ENCODE measurements at places on chromosomes 12 and 14.

GRCh38 chr14:83827383-83827782, 1702.6 kb upstream of the FLRT2 start:
- no peak for DNase-seq

GRCh38 chr14:87830443-87831096, 162.4 kb downstream of the GALC start:
- no peak for DNase-seq

- DNase-seq: no peak
Measured at GRCh38 chr12:599756-600155, 63.5 kb downstream of the NINJ2 start.

DNA sequence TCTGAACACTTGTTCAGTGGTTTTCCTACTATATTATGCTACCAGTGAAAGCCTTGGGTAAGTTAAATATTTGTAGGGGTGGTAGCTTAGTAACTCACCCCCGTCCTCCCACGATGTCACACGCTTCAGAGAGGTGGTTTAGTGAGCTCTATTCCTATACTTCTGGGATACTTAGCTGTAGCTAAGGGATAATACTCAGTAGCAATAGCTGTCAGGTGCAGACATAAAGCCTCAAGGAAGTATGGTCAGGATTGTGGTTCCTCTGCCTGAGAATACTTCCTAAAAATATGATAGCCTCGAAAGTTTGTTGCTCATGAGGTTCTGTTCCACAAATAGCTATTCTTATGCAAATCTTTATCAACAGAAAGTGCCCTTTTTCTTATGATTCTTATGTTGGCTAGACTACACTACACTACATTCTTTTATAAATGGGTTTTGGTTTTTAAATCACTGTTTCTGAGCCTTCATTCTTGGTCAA, 11.9 kb downstream of the DLST start:
- DNase-seq: no peak

- no peak for DNase-seq
Measured at GRCh38 chr12:34119366-34119765, 97.1 kb downstream of the ALG10 start.

- no peak for DNase-seq
Measured at GRCh38 chr12:3603576-3603975, 112.6 kb downstream of the PRMT8 start.

DNA sequence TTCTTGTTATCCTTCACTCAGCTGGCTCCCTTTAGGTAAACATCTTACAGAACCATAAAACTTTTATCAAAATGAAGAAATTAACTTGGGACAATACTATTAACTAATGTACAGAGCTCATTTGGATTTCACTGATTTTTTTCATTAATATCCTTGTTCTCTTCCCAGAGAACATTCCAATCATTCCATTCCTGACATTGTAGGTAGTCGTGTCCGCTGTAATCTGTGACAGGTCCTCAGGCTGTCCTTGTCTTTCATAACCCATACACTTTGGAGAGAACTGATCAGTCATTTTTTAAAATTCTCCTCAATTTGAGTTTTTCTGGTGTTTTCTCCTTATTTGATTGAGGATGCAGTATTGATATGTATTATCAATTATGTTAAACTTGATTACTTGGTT, 916.8 kb downstream of the GALC start:
- no peak for DNase-seq

All from stimulated activated CD4-positive, alpha-beta T cell treated with anti-CD3 and anti-CD28 coated beads, Interleukin-2, amount 100 ng/mL, for 24 hours (primary cell).